Right forelimb (tissue), 1 donor: ENCODE measurements at places on chromosomes 3 and 15.
A peak's percentile ranks its signal among the peaks of the same experiment; 100 is the strongest.

DNA sequence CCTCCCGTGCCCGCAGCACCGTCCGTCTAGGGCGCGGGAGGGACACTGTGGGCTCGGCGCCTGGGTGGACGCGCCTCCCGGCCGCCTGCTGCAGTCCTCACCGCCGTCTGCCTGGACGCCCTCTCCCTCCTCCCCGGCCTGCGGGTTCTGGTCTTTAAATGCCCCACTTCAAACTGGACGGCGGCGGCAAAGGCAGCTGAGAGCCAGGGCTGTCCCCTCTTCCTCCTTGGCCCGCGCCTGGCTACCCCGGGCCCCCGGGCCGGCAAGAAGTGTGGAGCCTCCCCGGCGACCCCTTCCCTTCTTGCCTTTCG is 426 bp downstream of the CBLB start:
- DNase-seq = no peak

GRCh38 chr15:61835496-61836106 is 224.6 kb downstream of the VPS13C start:
- DNase-seq = peak; percentile 84

GRCh38 chr3:4838621-4839022 is 140.6 kb upstream of the BHLHE40 start:
- DNase-seq = no peak

GRCh38 chr3:16944356-16944755 is 59.6 kb downstream of the PLCL2 start:
- no peak for DNase-seq

- DNase-seq = no peak
Measured at GRCh38 chr3:127220497-127220896, 27.6 kb downstream of the PRR23E start.

- DNase-seq = no peak
Measured at GRCh38 chr15:64229129-64229724, 66.4 kb upstream of the PPIB start.

- DNase-seq = no peak
Measured at GRCh38 chr3:186790261-186790981, 7.0 kb downstream of the EIF4A2 start.

GRCh38 chr3:133490468-133491351 is 82.8 kb upstream of the CDV3 start:
- DNase-seq = no peak

DNA sequence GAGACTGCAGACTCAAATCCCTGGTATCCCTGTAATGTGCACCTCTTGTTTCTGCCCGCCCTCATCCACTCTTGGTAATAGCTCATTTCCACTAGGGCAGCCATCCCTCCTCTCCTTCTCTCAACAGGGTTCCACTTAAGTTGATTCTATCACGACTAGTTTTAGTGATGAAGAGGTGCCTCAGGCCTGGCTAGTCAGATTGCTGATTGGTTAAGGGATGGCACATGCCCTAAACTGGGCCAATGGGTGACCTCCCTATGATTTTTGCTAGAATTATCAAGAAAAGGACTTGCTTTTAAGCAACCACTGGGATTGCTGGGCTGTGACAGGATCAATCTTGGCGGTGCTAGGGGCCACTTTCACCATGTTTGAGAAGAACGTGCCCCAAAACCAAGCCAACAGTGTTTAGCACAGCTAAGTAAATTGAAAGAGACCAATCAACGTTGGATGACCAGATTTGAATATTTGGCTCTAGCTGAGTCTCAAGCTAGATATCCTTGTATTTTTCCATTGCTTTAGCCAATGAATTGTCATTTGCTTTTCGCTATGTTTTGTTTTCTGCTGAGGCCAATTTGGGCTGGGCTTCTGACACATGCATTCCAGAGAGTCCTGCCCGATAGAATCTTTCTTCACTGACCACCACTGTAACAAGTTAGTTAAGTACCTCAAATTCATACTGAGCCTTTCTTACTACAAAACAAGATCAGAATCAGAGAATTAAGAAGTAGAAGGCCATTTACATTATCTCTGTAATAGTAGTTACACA is 131.0 kb downstream of the PDZRN3 start:
- DNase-seq = no peak

GRCh38 chr3:27596921-27597320 is 112.7 kb upstream of the SLC4A7 start:
- DNase-seq = no peak

- DNase-seq = no peak
Measured at GRCh38 chr3:88957711-88958439, 149.5 kb upstream of the EPHA3 start.

- no peak for DNase-seq
Measured at GRCh38 chr15:39338251-39338650, 242.6 kb upstream of the THBS1 start.

DNA sequence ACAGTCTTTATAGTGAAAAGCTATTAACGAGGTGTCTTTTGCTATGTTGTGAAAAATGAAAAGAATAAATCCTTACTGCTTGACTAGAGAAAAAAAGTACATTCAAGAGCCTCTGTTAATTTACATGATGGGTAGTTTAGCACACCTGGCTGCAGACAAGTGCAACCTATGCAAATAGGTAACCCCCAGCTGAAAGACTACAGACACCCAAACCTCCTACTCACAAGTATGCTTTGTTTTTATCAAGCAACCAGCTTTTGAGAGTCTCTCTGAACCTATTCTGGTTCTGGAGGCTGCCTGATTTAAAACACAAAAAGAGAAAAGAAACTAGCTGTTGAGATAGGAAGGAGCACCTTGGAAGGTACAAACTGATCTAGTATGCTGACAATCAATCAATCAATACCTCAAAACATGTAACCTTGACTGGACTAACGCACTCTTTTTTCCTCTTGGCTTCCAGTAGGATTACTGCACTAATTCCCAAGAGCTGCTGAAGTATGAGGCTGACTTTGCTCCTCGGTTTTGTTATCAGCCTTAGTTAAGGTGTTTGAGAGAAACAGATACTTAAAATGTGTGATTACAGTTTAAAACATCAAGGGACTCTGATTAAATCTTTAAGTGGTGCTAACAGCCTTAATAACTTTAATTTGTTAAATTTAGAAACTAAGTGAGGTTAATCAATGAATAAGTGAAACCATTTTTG is 63.6 kb downstream of the OSBPL10 start:
- no peak for DNase-seq
